ENCODE measurements at places on chromosomes 12 and 14. TPM values are rescaled to one million over a fixed set of nuclear protein-coding genes. Genes with fewer than 3 reads are reported as not detected.
A peak's percentile ranks its signal among the peaks of the same experiment; 100 is the strongest.

DNA sequence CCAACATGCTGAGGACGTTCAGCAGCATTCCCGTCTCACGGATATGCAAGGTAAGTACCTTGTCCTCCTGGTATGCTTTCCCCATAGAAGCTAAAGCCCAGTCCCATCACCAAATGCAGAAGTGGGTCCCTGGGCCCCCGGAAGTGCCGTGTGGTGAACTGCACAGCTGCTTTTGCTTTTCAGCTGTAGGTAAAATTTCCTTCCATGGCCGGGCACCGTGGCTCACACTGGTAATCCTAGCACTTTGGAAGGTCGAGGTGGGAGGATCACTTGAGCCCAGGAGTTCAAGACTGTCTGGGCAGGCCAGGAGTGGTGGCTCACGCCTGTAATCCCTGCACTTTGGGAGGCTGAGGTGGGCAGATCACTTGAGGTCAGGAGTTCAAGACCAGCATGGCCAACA lies 44.1 kb downstream of the HSP90AA1 start:
- no peak for DNase-seq

- DNase-seq, result peak; percentile 24
Observed at GRCh38 chr12:11638315-11638916, 11.1 kb upstream of the ETV6 start.

Gene MTERF2
- polyA plus RNA-seq, result 6.3 TPM

Gene RNASE1
- polyA plus RNA-seq, result not detected

Gene FAM90A1
- polyA plus RNA-seq, result 0.08 TPM

All from fibroblast of lung (primary cell).